Heart right ventricle (tissue), 16 donors: ENCODE measurements at places on chromosomes 16 and 17.

GRCh38 chr17:17079761-17080160 lies 37.5 kb downstream of the MPRIP start:
- DNase-seq: peak; percentile 50

DNA sequence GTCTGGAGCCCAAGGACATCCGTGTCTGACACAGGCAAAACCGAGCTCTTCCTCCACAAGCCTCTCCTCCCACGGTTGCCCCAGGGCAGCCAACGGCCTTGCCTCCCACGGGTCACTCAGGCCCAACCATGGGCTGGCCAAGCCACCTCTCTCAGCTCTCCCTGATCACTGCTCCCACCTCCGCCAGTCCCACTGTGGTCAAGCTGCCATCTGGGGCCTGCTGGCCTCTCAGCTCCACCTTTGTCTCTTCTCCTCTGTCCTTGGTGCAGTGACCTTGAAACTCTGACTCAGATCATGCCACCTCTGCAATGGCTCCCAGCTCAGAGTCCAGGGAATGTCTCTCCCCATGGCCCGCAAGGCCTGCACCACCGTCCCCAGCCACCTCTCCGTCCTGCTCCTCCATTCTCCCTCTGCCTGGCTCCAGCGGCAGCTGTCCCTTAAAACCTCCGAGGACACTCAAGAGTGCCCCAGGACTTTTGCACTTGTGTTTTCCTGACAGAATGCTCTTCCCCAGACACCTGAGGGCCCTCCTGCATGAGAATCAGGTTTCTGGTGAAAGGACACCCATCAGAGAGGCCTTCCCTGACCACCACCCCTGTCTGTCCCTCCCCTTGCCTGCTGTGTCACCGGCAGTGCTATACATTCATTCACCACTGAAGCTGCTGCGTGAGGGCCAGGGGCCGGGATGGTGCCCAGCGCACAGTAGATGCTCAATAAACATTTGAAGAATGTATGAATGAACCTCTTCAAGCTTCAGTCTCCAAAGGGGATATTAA lies 19.3 kb downstream of the PEMT start:
- DNase-seq: no peak

- no peak for DNase-seq
Measured at GRCh38 chr16:26345966-26346365, 654.2 kb downstream of the HS3ST4 start.

GRCh38 chr16:86508947-86509758 lies 1.2 kb upstream of the FOXF1 start:
- DNase-seq: peak; percentile 42

GRCh38 chr17:58999500-58999899 lies 107.2 kb downstream of the TRIM37 start:
- DNase-seq: no peak

- no peak for DNase-seq
Measured at GRCh38 chr16:31213877-31214707, at the start of gene TRIM72. Gene TRIM72 (plus strand): TSS chr16:31214119. CDS start chr16:31214739, 620 bp downstream.

GRCh38 chr17:35082073-35082657 lies 18.7 kb upstream of the RFFL start:
- DNase-seq: no peak

GRCh38 chr17:69485901-69486643 lies 71.6 kb downstream of the MAP2K6 start:
- DNase-seq: no peak

- DNase-seq: no peak
Measured at GRCh38 chr17:47652570-47652969, 2.9 kb downstream of the KPNB1 start.

DNA sequence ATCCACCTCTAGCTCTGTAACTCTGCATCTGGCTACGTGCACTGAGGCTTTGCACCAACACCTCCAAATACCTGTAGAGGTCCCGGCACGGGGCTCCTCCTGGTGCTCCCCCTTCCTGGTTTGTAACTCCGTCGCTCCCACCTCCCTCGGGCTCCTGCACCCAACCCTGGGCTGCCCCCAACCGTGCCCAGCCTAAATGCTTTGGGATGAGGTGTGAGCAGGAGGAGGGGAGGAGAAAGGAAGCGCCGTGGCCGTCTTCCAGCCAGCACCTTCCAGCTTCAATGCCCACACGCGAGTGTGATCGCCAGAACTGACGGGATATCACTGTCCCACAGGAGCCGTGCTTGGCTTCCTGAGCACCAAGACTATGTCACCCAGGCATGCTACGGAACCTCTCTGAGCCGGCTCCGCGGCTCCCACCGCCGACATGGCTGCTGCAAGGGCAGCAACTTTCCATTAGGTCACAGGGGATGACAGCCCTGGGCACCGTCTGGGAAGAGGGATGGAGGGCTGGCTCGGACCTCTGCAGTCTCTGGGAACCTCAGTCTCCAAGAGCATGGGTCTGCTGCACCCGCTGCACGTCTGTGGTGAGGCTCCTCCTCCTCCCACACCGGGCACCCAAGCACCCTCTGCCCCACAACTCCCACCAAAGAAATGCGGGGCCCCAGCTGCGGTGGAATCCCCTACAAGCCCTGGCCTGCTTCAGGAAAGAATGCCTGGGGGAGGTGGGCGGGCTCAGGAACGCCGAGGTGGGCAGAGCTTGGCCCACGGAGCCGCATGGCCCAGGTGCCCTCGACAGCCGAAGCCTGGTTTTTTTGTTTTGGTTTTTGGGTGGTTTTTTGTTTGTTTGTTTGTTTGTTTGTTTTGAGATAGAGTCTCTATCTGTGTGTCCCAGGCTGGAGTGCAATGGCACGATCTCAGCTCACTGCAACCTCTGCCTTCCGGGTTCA lies 6.4 kb upstream of the SLC38A10 start:
- DNase-seq: no peak

DNA sequence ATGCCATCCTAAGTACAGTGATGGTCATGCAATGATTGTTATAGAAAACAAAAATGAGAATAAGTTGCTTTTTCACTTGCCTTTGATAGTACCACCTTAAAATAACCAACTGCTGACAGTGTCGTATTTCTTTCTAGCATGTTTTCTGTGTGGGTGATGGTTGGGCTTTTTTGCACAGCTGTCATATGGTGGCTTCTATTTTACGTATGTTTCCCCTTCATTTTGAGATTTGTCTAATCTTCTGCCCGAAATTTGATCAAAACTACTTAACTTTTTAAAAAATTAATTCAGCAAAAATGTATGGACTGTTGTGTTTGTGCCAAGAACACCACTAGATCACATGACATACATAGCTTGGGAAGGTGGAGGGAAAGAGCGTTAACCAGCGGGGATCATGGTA lies 90.7 kb downstream of the CLEC16A start:
- DNase-seq: no peak

- no peak for DNase-seq
Measured at GRCh38 chr17:54891176-54891821, 9.4 kb upstream of the TOM1L1 start.

- no peak for DNase-seq
Measured at GRCh38 chr16:14284930-14285512, 213.9 kb downstream of the MRTFB start.

DNA sequence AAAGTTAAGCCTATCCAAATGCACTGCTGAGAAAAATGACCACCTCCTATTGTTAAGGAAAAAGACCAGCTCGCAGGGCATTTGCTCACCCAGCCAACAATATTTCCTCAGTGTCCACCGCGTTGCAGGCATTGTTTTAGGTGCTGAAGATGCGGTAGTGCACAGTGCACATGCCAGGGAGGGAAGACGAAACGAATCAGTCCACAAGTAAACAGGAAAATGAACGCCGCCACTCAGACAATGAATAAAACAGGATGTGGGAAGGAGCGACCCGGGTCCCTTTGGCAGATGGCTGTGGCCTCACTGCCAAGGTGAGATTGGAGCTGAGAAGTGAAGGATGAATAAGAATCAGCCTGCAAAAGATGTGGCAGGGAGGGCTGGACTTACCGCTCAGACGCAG lies 249.2 kb downstream of the FOXL1 start:
- no peak for DNase-seq

- no peak for DNase-seq
Measured at GRCh38 chr16:912684-913613, 57.8 kb downstream of the LMF1 start.
